ENCODE measurements at places on chromosomes 11 and 22.

DNA sequence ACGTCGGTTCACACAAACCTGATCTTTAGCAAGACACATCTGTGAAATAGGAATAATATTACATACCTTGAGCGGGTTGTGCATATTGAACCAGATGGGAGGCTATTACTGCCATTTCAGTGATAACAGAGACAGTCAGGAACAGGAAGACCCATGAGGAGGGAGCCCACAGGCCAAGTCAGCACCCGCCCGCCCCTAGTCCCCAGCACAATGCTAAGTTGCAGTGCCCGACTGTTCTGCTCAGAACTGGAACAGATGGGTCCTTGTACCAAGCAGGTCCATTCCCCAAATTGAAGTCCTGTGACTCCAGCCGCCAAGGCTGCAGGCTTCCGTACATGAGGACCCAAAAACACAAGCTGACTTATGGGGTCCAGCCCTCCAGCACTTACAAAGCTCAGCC is 9.3 kb downstream of the CXCR5 start:
- no peak for DNase-seq

DNA sequence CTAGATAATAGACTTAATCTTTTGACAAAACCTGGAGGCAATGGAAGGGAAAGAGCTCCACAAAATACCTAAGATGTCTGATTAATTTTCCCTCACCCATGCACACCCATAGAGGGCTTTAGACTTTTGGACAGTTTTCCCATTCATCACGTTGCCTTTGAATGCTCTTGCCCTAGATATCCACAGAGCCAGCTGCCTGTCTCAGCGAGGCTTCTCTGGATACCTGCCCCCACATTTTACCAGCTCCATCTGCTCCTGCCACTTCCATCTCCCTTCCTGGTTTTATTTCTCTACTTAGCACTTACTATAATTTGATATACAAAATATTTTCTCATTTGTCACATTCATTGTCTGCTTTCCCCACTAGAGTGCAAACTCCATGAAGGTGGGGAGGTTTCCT is 136.8 kb downstream of the FDX1 start:
- DNase-seq: no peak

DNA sequence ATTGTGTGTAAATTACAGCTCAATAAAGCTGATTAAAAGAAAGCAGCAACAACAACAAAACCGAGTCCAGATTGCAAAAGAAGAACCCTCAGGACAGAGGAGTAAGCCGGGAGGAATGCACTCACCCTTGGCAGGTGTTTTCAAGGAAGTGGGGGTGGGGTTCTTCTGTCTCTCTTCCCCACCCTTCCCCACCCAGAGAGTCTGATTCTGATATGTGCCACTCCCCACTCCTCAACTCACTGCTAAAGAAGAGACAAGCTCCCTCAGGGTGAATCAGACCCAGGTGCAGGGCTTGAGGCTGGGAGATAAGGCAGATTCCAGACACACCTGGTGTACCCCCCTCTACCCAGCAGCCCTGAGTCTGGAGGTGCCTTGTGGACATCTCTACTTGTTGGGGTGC is 38.4 kb upstream of the PHF21A start:
- DNase-seq: no peak

DNA sequence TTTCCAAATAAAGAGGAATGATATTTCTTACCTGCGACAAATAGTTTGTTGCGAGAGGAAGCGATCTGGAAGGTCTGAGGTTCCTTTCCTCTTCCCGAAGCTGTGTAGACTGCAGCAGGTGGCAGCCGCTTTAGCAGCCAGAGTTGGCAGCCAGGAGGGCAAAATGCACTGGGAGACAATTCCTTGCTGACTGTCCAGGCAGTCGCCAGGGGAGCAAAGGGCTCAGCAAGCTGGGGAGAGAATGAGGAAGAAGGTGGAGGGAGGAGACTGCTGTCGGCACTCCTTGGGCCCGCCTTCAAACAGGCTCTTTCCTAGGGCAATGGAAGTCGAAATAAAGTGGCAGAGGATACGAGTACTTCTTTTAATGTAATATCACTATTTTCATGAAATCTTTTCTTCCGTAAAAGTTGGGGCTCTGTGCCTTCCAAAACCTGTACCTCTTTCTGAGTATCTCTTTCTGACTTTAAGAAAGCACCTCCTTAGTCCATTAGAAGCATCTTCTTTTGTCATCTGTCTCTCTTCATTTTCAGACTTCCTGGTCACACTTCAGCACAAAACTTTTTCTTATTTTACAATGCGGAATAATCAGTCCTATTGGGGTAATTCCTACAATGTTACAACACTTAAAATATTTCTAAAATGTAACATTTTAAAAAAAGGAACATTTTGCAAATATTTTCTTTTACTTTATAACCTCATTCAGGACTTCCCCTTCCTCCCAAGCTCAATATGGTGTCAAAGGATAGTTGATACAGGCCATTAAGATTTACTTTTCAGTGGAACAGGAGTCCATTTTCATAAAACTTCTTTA is at the start of gene IL18:
IL18 (minus strand) TSS at position 220 of the 811 bp plus-strand sequence. CDS start 9,041 bp downstream, outside the sequence.
- DNase-seq: peak; percentile 47

GRCh38 chr22:40997520-40997919 is 46.3 kb downstream of the RBX1 start:
- DNase-seq: no peak

GRCh38 chr22:24099666-24100065 is 81.6 kb upstream of the SUSD2 start:
- no peak for DNase-seq

DNA sequence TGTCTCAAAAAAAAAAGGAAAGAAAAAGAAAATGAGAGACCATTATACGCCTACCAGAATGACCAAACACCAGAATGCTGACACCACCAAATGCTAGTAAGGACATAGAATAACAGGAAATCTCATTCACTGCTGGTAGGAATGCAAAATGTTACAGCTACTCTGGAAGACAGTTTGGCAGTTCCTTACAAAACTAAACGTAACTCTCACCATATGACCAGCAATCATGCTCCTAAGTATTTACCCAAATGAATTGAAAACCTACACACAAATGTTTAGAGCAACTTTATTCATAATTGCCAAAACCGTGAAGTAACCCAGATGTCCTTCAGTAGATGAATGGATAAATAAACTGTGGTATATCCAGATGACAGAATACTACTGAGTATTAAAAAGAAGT is 7.2 kb downstream of the CHKA start:
- no peak for DNase-seq

- no peak for DNase-seq
Measured at GRCh38 chr11:115087791-115088190, 409.5 kb downstream of the NXPE2 start.

Measured in psoas muscle (tissue), 8 donors.